Prostate gland (tissue), 2 donors: ENCODE measurements at places on chromosomes 3 and 15. TPM values are rescaled to one million over a fixed set of nuclear protein-coding genes. Genes with fewer than 3 reads are reported as not detected.

GRCh38 chr15:96700555-96700954, 370.1 kb downstream of the NR2F2 start:
- DNase-seq = no peak

DNA sequence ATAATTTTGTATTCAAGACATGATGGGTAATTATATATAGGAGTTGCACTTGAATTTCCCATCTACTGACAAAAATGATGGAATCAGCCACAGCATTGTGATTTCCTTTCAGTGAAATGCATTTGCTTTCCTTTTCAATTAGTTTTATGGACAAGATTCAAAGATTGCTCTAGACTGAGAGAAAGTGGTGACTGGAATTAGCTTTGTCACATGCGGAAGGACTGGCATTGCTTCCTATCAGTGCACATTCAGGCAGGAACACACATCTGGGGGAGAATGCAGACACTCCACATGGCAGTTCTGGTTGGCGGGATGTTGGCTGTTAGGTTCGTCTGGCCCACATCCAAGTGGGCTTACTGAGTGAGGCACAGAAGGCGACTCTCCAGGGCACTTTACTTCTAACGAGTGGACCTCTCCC, 399.3 kb upstream of the RGMA start:
- no peak for DNase-seq

DNA sequence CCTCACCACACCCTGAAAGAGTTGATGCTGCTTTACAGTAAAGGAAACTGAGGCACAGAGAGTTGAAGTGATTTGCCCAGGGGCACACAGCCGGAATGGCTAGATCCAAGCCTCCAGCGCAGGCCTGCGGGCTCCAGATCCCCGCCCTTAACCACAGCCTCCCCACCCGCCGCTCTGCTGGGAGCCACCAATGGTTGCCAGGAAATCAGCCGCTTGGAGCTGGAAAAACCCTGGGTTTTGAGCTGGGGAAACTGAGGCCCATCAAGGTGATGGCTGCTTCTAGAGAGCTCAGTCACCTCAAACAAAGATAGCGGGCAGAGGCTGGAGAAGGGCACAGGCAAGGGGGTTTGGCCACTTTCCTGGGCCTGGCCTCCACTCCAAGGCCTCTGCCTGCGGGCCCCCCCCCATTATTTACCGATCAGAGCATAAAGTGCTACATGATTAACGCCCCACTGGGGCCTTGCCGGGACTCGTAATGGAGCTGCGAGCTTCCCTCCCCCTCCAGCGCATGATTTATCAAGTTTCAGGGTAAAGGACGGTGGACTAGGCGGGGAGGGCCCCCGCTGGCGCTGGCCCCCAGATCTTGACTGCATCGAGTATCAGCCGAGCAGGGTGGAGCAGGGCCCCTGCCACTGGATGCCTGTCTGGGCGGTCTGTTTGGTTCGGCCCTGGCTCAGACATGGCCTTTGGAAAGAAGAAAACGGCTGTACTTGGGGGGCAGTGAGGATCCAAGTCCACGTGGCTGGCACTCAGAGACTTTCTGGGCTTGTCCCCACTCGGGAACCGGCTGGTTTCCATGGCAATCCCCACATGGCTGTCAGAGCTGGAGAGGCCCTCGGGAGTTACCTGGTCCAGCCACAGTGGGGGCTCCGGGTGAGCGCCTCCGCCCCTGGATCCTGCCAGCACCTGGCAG, 9.1 kb downstream of the PLXND1 start:
- DNase-seq = no peak

GRCh38 chr3:13018043-13018451, 55.2 kb downstream of the IQSEC1 start:
- DNase-seq = no peak

GRCh38 chr15:20358066-20358778, 183.4 kb downstream of the GOLGA6L6 start:
- no peak for DNase-seq

Gene GOLGA6L4
- 10.0 TPM for total RNA-seq

- DNase-seq = no peak
These were observed 32.1 kb downstream of the DNASE1L3 start for GRCh38 chr3:58178528-58179234.

Gene STRA6
- 0.77 TPM for total RNA-seq

GRCh38 chr3:37041546-37042195, 48.4 kb downstream of the MLH1 start:
- peak; percentile 60 for DNase-seq

GRCh38 chr3:109413049-109413448, 75.7 kb upstream of the DPPA4 start:
- DNase-seq = no peak

Gene LRTM1
- total RNA-seq = not detected

GRCh38 chr15:94047566-94047965, 183.8 kb upstream of the MCTP2 start:
- DNase-seq = no peak

DNA sequence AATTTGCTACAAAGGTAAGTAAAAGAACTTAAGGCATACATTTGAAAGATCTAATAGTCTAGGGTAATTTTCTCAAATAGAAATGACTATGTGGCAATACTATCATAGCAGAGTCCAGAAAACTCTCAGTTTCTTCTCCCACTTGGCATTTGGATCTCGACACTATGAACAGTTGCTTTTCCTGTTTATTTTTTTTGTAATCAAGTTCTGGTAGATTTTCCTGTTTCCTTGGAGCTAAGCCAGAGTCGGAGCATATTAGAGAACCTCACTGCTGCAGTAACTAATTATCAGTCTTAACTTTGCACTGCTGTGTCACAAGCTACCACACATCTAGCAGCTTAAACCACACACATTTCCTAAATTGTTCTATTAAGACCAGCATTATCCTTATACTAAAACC, 44.9 kb upstream of the ZNF385D start:
- DNase-seq = no peak

- DNase-seq = peak; percentile 76
These were observed at the start of gene CCDC13 for GRCh38 chr3:42772670-42773408. Gene CCDC13 (minus strand): TSS chr3:42773253. CDS start chr3:42758345, 14,908 bp downstream.

Gene CYP1A2
- total RNA-seq = not detected

GRCh38 chr3:51358981-51359380, 26.1 kb upstream of the MANF start:
- no peak for DNase-seq

- DNase-seq = no peak
These were observed 189.4 kb downstream of the MFSD1 start for GRCh38 chr3:158991146-158991705.

Gene MEGF11
- not detected for total RNA-seq

DNA sequence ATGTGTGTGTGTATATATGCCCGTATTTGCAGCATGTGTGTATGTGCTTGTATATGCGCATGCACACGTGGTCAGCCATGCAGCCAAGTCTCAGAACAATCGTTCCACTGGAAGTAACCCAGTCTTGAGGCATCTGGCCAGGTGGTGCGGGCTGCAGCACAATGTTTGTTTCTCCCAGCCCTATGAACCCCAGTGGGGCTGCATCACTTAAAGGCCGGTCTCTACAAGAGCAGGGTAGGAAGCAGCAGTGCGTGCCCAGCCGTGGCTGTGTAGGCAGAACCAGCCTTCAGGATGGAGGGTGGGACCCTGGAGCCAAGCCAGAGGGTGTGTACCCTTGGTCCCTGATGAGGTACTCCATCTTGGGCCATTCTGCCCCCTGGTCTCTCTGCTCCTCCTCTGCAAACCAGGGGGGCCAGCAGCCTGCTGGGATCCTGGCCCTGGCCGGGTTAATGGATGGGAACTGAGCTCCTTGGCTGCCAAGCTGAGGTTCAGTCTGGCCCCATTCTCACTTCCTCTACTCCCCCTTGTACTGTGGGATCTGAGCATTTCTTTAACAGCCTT, 11.8 kb downstream of the KLF13 start:
- no peak for DNase-seq
